ENCODE measurements at places on chromosomes 13 and 19. TPM values are rescaled to one million over a fixed set of nuclear protein-coding genes. Genes with fewer than 3 reads are reported as not detected.

GRCh38 chr13:112342841-112343361 lies 33.3 kb upstream of the SPACA7 start:
- DNase-seq = no peak

DNA sequence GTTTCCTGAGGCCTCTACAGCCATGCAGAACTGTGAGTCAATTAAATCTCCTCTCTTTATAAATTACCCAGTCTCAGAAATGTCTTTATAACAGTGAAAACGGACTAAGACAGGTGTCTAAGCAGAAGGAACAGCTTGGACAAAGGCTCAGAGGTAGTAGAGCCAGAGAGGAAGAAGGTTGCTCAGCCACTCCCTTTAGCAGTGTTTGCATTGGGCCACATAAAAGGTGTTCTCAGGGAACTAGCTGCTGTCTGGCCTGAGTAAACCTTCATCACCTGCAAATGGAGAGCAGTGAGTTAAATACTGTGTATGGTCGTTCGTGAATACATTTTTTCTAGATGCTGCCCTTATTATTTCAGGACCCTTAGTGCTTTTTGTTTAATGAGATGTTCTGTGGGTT lies 383.4 kb downstream of the EFNB2 start:
- no peak for DNase-seq

DNA sequence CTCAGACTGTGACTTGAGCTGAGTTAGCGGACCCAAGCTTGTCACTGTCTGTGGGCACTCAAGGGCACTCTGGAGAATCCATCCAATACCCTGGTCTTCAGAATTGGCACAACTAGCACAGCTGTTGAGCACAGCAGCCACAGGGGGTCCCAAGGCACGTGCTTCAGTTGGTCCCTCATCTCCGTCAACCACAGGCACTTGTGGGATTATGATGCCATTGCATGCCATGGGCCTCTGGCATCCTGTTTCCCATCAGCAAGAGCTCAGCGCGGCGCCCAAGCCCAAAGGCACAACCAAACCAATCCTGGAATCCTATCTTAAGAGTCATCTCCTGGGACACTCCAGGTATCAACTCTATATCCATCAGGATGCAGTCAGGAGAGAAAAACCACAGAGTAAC lies 3.7 kb upstream of the B3GNT8 start:
- no peak for DNase-seq

DNA sequence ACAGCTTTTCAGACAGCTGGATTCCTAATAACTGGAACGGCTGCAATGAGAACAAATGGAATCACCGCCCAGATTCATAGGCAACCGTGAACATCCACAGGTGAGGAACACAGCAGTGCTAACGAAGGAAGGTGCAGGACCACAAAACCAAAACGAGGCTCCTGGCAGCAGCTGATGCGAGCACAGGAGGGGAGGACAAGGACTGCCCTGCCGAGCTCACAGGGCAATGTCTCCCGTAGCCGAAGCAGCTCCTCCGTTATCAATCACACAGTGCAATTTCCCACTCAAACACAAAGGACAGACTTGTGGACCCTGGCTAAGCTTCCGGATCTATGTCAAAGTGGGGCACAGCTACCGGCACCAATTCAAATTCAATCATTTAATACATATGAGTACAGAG lies 70.6 kb downstream of the STK24 start:
- DNase-seq = no peak

GRCh38 chr13:25771202-25771601 lies 280.6 kb downstream of the SHISA2 start:
- no peak for DNase-seq

- DNase-seq = no peak
Observed at GRCh38 chr19:14167576-14168138, 31.3 kb upstream of the ASF1B start.

- DNase-seq = no peak
Observed at GRCh38 chr19:44865196-44865767, 19.2 kb downstream of the NECTIN2 start.

UBE2L5 gene
- 0.31 TPM for polyA plus RNA-seq
